ENCODE measurements at places on chromosomes 12 and 14. TPM values are rescaled to one million over a fixed set of nuclear protein-coding genes. Genes with fewer than 3 reads are reported as not detected.

DNA sequence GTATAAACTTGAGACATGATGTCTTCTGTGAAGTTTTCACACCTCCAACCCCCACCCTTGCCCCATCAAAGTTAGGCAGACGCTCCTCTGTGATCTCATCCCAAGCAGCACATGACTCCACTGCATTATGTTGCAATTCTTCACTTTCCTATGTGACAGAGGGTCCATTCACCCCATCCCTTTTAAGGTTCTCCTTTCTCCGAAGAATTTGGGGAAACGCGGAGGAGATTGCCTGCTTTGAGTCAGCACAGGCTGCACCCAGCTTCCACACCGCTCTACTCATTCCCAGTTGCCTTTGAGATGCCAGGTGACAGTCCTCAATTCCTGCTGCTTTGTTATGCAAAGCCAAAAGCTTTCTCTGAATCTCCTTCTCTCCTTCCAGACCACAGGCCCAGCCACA is 61.8 kb downstream of the PHLDA1 start:
- DNase-seq, result no peak

- DNase-seq, result no peak
Measured at GRCh38 chr14:36848213-36848612, 186.6 kb downstream of the PAX9 start.

DNA sequence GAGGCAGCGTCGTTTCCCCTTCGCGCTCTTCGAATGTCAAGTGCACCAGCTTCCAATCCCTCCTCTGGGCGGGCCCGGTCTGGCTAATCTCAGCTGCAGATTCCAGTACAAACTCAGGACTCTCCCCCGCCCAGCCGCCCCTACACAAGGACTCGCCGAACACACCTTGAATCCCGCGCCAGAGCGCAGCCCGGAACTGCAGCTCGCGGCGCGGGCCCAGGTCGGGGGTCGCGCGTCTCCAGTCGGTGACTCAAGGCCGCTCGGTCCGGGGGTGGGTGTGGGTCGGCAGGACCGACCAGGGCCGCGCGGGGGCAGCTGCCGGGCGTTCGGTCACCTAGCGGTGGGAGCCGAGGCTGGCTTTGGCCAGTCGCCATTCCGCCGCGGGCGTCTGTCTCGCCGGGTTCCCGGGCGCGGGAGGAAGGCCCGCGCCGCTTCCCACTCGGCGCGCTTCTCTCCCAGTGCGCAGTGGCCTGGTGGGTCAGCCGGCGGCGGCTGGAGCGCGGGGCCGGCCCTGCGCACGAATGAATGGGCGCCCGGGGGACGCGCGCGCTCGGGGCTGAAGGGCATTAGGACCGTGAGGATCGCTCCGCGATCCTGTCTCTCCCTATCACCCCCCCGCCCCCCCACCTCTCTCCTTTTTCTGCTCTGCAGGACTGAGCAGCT is at the start of gene GALNT16:
TSS of gene GALNT16 (plus strand) at position 632 of the 663 bp plus-strand sequence. CDS start 133 bp downstream, outside the sequence.
- peak; percentile 77 for DNase-seq

- DNase-seq, result no peak
Measured at GRCh38 chr14:70827347-70827746, 18.0 kb upstream of the MAP3K9 start.

DNA sequence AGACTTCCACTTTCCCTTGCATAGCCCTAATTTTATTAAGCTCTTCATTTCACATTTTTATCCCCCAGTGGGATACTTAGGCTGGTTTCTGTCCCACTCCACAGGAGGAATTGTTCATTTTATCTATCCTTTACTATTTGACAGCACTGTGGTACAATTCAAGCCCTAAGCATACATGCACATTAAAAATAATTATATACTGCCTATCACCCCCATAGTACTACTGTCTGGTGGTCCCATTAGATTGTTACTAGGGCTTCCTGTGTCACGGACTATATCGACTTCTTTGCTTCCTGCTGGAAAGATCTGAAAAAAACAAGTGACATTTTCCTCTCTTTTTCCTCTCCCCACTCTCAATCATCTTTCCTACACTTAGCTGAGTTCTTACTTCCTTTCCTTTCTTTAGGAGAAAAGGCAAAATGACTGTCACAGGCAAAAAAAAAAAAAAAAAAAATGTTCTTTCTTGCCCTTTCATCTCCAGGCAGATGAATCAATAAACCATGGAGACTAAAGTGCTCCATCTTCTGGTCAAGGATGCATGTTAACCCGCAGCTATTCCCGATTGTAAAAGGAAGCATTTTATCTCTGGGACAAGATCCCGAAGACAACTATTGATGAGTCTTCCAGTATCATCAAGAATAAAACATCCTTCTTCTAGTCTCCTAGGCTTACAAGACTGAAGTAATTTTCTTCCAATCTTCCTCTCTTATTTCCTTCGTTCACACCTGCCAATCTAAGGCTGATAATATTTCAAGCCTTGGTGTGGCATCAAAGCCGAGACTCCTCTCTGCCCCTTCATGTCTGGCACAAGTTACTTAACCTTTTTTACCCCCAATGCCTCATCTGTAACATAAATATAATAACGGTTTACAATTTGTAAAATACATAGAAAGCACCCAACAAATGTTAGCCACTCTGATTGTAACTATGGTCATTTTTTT is 94.4 kb upstream of the PLEKHG7 start:
- no peak for DNase-seq

- DNase-seq, result no peak
Measured at GRCh38 chr12:15601210-15601800, 187.9 kb downstream of the EPS8 start.

GRCh38 chr12:6914246-6914946 is at the start of gene ENO2:
TSS of gene ENO2 (plus strand) at chr12:6914580. CDS start at chr12:6915833, 1,253 bp downstream.
- peak; percentile 83 for DNase-seq

DNA sequence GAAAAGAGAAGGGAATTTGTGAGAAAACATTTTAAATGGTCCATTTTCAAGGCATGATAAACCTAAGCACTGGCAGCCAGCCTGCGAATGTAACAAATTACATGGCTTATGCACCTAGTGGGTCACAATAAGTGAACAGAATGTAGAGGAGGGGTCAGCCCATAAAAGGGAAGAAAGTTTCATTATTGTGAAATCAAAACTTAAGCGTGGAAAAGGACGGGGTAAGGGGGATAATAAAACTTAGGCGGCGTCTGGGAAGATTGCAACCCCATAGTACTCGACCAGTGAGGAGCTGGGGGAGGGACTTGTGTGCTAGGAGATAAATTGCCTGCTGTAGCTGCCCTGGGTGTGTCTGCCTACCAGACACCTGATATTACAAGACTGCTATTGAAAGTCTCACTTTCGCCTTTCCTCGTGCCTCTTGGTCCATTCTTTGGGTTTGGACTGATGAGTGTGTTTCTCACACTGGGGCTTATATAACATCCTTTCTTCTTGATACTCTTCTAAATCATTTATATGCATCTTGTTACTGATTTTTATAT is 40.6 kb downstream of the ZDHHC17 start:
- no peak for DNase-seq

DNA sequence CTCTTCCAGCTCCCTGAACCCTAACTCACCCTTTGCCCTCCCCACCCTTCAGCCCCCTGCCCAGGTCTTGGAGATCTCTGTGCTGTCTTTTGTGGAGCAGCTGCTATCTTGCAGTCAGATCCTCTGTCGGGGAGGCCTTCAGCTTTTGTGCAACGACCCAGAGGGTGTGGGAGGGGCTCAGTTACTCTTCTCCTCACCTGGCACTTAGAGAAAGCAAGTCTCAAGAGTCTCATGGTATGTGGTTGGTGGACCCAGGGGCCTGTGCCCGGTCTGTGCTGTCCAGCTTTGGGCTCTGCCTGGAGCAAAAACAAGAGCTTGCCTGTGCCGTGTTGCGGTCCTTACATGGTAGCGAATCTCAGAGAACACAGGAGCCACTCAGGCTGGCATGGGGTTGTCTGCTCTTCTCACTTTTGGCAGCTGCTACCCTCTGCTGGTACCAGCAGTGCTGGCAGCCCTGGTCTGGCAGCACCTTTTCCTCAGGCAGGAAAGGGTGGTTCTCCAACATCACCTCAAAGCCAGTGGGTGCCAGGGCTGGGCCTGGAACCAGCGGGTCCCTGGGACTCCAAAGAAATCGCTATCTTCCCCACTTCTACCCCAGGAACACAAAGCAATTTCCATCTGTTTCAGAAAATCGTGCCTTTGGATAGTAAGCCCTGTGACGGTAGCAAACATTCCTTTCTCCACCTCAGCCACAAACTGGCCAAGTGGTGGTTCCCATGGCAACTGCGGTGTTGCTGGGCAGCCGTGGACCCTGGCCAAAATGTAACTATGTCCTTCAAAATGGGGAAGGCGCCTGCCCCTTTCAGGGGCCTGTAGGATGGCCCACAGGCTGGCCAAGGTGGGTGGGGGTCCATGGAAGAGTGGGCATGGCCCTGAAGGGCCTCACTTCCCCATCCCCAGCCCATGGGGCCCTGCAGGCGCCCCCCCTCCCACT is 90.0 kb downstream of the RIN3 start:
- no peak for DNase-seq

DNA sequence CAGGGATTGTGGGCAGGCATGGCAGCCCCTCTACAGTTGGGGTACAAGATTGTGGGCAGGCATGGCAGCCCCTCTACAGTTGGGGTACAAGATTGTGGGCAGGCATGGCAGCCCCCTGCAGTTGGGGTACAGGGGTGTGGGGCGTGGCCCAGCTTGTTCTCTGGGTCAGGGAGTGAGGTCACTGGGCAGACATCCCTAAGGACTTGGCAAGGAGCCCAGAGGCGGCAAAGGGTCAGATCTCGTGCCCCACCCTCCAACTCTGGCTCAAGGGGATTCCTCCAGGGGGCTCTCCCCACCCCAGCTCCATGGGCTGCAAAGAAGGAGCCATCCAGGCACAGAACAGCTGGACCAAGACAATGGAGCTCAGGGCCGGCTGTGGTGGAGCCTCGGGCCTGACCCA is 25.8 kb upstream of the NUDT14 start:
- DNase-seq, result no peak

- no peak for DNase-seq
Measured at GRCh38 chr12:11578461-11578993, 70.9 kb upstream of the ETV6 start.

DNA sequence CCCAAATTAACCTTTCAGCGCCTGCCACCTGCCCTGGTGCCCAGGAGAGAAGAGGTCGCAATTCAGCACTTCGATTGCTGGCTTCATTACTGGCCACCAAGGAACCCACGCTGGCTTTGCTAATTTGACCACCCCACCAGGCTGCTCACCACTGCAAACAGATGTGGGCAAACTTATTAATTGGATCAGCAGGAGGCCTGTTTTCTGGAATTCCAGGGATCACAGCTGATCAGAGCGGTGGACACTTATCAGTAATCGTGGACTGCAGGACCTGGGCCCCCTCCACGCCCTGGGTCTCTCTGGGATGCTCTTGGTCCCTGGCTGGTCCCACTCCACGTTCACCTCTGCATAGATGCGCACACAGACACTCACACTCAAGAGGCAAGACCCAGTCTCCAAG is 27.8 kb downstream of the BEGAIN start:
- DNase-seq, result no peak

- no peak for DNase-seq
Measured at GRCh38 chr12:93029091-93029490, 100.0 kb upstream of the EEA1 start.

DNA sequence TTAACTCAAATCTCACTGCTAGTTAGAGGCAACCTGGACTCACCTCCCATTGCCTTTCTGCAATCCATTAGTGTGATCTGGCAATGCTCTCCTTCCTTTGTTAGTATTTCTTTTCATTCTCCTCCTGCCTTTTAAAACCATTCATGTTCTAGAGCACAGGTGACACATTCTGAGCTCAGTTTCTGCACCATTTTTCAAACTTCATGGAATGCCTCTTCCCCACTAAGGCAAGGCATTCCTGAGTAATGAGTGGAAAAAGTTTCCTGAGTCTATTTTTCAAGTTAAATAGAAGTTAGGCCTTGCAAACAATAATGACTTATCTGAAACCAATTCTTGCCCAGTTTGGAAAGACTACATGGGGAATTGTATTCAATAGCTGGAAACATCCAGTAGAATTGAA is 1001.8 kb downstream of the BCL11B start:
- no peak for DNase-seq

- DNase-seq, result no peak
Measured at GRCh38 chr12:39605996-39606395, 13.6 kb downstream of the ABCD2 start.

GRCh38 chr12:12717586-12718380 is 615 bp downstream of the CDKN1B start:
- peak; percentile 72 for DNase-seq

GRCh38 chr14:74535756-74536325 is 42.3 kb downstream of the ISCA2 start:
- peak; percentile 39 for DNase-seq

DNA sequence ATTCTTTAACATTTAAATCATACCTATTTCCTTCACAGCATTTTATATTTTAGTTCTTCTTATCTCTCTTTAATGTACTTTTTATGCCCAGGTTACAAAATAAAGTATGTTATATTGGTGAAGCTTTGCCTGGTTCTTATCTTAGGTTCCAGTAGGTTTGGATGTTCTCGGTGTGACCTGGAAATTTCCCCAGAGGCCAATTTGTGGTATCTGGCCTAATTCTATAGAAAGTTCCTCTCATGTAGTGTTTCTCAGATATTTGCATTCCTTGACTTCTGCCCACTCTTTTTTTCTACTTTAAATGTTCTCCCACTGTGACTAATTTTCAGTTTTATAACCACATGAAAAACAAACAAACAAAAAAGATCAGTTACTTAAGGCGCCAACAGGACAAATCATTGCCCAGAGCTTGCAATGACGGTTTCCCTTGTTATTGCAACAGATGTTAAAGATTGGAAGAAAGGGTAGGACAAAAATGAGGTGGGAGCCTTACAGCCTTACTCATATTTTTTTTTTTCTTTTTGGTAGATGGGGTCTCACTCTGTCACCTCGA is 41.2 kb upstream of the PPM1H start:
- DNase-seq, result no peak

- DNase-seq, result no peak
Measured at GRCh38 chr12:108580531-108580930, 17.4 kb downstream of the TMEM119 start.

- DNase-seq, result no peak
Measured at GRCh38 chr12:130748786-130749185, 32.7 kb upstream of the RIMBP2 start.

ACOT4 gene
- polyA plus RNA-seq, result 2.5 TPM

RAD9B gene
- polyA plus RNA-seq, result 0.77 TPM

GRIP1 gene
- 0.45 TPM for polyA plus RNA-seq

TSPAN19 gene
- polyA plus RNA-seq, result 0.04 TPM

KLRG1 gene
- 11.9 TPM for polyA plus RNA-seq

BMAL2 gene
- 0.31 TPM for polyA plus RNA-seq

LPAR5 gene
- polyA plus RNA-seq, result 0.04 TPM

C12orf56 gene
- polyA plus RNA-seq, result not detected

ZNF740 gene
- polyA plus RNA-seq, result 3.3 TPM

KCNA5 gene
- polyA plus RNA-seq, result 0.64 TPM

OTX2 gene
- not detected for polyA plus RNA-seq

Data from psoas muscle (tissue), 8 donors.